ENCODE measurements at places on chromosomes 16 and 17.

DNA sequence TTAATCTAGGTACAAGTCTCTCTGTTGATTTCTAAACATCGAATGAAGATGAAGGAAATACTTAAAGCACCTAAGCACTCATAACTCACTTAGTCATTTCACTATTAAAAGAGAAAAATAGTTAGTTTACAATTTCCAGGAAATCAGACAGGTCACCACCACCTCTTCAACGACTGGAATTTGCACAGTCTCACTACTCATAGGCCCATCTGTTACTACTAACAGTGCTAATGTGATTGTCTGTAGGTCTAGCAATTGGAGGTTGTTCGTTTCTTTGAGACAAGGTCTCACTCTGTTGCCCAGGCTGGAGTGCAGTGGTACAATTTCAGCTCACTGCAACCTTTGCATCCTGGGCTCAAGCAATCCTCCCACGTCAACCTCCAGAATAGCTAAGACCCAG lies 444.6 kb downstream of the MAF start:
- no peak for DNase-seq

DNA sequence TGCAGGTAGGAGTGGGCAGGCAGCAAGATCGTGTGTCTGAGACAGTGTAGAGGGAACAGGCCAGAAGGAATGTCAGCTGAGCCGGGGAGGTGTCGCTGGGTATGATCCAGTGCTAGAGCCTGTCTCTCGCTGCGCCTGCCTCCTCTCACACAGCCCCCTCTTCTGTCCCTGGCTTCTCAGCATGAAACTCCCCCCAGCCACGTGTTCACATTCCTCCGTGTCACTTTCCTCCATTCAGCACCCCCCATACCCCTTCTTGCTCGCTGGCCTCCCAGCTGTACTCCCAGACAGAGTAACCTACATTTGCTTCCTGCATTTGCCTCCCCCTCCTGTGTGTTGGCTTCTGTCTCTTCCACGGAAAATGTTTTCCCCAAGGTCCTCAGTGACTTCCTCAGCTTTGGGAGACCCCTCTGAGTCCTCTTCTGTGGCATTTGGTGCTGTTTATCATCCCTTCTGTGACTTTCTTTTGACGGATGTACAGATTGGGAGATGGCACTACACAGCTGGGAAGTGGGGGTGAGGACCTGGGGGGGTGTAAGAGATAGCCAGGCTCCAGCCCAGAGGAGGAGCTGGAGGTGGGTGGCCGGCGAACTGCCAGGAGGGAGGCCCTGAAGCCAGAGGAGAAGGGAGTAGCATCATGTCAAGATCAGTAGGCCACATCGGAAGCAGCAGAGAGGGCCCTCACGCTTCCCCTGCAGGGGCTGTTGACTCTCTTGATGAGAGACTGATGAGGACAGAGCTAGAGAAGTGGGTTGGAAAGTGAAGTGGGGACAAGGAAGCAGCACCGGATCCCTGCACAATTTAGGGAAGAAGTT lies 19.2 kb downstream of the SGF29 start:
- no peak for DNase-seq

DNA sequence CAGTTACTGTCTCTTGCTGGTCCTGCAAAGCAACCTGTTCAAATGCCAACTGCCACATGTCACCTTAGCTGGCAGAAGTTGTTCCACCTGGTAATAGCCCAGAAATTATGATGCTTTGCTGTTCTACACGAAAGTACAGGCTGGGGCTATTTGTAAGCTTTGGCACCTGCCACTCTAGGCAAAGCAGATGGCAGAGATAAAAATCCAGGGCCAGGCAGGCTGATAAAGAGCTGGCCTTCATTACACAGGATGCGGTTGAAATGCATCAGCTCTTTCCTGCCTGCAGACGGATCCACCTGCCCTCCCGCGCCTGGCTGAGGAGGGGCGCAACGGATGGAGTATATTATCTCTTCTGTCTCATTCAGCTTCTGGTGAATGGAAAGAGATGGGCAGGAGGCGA lies 29.3 kb upstream of the KDM8 start:
- DNase-seq: peak; percentile 66

GRCh38 chr17:50710025-50710424 lies 2.3 kb upstream of the ANKRD40 start:
- no peak for DNase-seq

DNA sequence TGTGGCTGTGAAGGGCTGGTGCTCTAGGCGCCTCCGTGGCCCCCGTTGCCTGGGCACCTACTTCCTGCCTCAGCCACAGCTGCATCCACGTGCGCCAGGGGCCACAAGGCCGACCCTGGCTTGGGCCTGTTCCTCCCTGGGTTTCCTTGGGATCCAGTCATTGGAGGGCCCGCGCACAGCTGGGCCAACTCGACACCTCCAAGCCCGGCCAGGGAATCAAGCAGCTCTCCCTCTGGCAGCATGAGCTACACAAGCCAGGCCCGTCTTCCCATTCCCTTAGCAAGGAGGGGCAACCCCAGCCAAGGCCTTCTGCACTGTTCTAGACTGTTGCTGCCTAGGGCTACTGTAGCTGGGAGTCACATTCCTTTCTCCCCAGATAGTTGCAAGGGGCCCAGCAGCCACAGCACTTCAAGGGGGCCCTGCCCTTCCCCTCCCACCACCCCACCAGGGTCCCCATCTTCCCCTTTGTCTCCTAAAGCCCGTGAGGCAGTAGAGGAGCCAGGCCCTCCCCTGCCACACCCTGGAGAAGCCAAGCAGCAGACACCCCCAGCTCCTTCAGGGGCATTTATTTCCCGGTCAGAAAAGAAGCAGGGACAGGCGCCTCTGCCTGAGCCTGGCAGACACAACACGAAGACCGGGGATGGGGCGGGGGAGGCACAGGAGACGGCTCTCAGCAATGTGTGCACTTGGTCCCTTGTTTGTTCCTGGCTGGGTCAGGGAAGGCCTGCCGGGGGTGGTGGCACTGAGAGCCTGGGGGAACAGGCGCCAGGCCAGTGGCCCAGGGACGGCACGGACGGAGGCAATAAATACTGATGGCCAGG lies 3.8 kb downstream of the ARHGDIA start:
- no peak for DNase-seq

DNA sequence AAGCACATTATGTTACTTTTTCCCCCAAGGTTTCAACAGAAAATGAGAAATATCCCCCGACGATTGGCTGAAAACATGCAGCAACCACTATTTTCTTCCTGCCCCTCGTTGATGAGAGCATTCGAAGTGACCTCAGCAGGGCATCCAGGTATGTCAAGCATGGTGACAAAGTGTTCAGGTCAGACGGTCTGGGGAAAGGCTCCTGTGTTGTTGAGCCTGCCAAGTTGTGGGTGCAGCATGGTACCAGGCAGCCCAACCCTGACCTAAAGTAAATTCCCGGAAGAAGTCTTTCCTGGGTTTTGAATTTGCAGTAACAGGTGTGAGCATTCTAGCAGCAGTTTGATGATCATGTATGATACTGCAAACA lies 51.7 kb upstream of the SEC14L1 start:
- DNase-seq: no peak

GRCh38 chr16:51440131-51440889 lies 289.2 kb upstream of the SALL1 start:
- DNase-seq: no peak

DNA sequence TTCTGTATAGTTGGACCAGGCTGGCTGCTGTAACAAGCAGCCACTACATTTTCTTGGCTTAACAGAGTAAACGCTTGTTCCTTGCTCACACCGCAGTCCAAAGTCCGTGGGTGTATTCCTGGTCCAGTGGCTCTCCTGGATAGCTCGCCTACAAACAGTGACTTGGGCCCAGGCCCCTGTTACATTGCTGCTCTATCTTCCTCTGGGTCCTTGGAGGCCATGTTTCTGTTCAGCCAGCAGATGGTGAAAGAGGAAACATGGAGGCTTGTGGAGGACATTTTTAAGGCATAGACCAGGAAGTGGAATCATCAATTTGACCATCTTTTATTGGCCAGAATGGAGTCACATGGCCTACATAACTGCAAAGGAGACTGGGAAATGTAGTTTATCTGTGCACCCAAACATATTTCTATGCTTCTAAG lies 55.1 kb downstream of the ATP2C2 start:
- no peak for DNase-seq

All from NCI-H1105 (cell line).